Fibroblast of pulmonary artery (primary cell): ENCODE measurements at places on chromosomes 3 and 15.

- no peak for DNase-seq
Measured at GRCh38 chr15:64019764-64020163, 26.5 kb downstream of the DAPK2 start.

DNA sequence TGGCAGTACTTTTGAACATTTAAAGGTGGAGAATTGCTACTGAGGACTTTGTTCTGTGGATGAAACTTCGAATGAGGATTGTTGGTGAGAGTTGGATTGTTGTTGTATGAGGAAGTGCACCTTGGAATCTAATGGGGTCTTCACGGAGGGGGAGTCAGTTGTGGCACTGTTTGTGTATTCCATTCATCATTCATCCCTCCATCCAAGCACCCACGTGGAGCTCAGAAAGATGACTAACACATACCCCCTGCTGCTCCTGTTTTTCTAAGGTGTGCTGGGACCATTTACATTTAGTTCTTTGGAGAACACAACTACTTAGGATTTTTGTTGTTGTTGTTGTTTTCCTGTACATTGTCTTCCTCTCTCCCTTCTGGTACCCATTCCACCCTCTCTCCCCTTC is 122.6 kb downstream of the IGF1R start:
- DNase-seq, result no peak

DNA sequence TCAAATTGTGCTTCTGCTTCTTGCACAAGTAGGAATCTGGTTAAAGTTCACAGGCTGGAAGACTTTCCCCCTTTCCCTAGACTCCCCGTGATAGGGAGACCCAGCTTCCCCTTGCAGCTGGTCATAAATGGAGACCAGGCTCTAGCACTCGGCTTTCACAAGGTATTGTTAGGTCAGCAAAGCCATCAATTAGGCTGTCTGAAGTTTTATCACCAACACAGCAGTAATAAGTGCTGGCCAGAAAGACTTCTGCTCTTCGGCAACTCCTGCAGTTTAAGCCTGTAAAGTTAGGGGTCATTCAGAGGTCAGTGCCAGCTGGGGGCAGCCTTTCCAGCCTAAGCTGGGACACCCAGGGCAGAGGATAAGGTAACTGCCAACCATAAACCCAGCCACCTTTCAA is 203.4 kb downstream of the MEIS2 start:
- DNase-seq, result no peak

DNA sequence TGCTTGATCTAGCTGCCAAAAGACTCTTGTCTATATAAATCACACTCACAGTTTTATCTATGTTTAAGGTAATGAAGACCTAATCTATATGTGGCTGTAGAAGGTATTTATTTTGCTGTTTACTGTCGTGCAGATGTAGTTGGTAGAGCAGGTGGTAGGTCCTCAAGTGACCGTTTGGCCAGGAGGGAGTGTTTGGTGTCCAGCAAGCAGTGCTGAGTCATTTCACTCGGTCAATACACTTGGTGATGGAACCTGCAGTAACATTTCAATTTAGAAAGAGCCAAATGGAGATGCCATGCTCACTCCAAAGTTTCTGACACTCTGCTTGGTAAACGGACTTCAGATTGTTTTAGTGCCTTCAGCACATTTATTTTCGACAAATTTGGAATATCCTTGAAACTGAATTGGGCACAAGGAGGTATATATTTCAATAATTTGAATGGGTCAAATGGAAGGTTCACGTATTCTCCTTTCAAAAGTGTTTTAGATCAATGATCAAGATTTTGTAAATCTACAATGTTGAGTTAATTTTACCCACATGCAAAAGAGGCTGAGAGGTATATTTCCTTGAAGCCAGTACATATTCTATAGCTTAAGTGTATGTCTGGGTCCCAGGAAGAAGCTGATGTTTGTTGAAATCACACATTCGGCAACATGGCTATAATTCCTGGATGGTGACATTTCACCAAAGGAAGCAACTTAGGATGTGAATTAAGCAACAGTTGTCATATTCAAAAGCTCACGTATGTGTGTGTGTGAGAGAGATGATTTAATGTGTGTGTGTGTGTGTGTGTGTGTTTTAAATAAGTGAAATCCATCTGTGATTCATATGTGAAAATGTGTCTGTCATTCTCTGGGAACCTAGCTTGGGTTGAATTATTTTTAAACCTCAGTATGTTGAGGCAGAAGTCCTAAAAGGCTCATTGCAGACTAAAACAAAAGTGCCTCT is 7.7 kb upstream of the CX3CR1 start:
- DNase-seq, result no peak

GRCh38 chr3:196995646-196996355 is 27.2 kb upstream of the PIGZ start:
- no peak for DNase-seq

DNA sequence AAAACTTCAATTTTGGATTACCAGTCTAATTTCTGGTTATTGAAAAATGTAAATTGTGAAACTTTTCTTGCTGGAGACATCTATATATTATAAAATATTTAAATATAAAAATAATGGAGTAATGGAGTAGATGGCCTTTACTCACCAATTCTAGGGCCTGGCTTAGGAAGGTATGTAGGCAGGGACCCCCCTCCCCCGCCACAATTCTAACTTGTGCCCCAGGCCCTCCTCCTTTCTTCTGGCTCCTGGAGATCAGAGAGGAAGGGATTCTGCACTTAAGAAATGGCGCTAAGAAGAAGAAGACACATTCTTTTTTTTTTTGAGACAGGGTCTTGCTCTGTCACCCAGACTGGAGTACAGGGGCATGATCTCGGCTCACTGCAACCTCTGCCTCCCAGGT is 49.5 kb downstream of the CGNL1 start:
- no peak for DNase-seq

DNA sequence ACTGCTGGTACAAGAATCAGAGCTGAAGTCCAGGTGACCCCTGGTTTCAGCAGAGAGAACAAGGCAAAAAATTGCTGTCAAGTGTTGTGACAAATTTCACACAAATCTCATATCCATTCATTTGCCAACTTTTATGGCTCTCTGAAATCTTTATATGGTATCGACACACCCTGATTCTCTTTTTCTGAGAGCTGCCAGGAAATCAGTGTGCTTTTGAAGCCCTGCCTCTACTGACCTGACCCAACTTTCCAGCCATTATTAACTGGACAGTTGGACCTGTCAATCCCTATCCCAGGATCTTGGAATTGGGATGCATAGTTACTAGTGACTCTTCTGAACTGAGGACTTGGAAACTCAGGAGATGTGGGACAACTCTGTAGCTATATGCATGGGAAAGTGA is 288.2 kb upstream of the GADL1 start:
- no peak for DNase-seq

DNA sequence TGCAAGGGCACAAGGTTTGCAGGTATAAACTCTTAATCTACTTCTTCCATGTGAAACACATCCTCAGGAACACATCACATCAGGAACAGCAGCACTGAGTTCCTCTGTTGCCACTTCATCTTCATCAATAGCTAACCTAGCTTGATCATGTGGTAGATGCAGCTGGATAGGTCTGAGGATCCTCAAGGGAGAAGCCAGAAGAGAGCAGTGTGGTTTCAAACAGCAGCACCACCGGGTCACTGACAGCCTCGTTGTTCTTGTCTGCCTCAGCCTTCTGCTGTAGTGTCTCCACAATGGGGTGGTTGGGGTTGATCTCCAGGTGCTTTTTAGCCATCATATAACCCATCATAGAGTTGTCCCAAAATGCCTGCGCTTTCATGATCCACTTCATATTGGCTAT is 58.8 kb downstream of the ADAM10 start:
- DNase-seq, result no peak

- DNase-seq, result peak; percentile 90
Measured at GRCh38 chr3:125052624-125053303, 3.0 kb downstream of the HEG1 start.

DNA sequence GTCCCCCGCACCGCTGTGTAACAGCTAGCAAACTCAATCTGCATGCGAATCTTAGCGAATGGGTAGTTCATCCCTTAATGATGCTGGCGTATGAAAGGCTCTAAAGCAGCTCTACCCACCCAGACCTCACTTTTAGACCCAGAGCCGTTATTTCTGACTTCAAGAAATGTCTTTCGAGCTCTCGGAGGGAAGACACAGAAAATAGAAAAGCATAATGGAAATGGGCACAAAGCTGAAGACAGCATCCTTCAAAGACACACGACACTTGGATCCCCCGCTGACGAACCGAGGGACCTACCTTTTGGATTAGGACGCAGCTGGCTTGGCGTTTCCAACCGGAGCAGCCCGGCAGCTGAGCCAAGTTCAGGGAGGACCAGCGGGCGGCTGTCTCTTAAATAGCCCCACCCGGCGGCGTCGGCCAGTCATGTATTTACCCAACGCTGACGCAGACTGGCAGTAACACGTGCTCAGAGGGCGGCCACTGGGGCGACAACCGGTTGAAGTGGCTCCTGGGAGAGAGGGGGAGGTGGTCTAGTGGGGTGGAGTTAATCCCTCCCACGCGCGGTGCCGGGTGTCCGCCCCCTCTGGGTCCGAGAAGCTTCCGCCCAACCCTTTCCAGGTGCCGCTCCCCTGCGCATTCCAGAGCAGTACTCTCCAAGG is 1.5 kb downstream of the CCK start:
- peak; percentile 13 for DNase-seq

DNA sequence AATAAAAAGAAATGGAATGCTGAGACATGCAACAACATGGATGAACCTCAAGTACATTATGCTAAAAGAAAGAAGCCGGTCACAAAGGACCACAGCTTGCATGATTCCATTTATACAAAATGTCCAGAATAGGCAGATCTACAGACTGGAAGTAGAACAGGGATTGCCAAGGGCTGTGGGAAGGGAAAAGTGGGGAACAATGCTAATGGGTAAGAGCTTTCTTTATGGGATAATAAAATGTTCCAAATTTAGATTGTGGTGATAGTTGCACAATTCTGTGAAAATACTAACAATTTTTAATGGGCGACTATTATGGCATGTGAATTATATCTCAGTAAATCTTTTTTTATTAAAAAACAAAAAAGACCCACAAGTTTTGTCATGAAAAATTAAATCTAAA is 106.2 kb downstream of the TMCO5A start:
- DNase-seq, result no peak

DNA sequence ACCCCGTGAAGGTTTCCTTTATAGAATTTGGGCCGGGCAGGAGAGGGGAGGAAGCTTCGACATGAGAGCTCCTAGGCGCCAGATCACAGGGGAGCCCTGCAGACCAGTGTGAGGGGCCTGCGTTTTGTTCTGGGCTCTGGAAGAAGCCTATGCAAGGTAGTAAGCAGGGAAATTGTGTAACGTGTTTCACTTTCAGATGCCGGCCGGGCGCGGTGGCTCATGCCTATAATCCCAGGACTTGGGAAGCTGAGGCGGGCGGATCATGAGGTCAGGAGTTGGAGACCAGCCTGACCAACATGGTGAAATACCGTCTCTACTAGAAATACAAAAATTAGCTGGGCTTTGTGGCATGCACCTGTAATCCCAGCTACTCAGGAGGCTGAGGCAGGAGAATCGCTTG is 65.2 kb downstream of the GABRG3 start:
- DNase-seq, result no peak

GRCh38 chr15:47434596-47434995 is 282.7 kb upstream of the SEMA6D start:
- DNase-seq, result no peak

DNA sequence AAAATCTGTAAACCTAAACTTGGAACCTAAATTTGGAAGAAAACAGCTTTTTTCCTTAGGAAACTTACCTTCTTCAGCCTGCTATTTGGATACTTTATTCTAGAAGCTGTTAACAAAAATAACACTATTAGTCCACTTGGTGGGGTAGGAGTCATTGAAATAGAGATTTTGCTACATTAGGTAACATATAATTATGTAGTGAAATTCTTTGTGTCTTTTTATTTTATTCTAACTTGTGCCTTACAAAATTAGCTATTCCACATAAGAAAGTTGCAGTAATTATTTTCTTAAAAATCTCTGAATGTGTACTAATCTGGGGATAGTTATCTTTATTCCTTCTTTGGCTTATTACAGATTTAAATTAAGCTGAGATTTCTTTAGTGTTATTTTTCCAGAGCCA is 360.4 kb upstream of the ROBO2 start:
- no peak for DNase-seq

- DNase-seq, result no peak
Measured at GRCh38 chr15:40407330-40407990, 1.9 kb downstream of the IVD start.

- DNase-seq, result no peak
Measured at GRCh38 chr3:153282355-153282754, 120.3 kb downstream of the RAP2B start.

- DNase-seq, result no peak
Measured at GRCh38 chr3:5022187-5022965, 43.1 kb downstream of the BHLHE40 start.

DNA sequence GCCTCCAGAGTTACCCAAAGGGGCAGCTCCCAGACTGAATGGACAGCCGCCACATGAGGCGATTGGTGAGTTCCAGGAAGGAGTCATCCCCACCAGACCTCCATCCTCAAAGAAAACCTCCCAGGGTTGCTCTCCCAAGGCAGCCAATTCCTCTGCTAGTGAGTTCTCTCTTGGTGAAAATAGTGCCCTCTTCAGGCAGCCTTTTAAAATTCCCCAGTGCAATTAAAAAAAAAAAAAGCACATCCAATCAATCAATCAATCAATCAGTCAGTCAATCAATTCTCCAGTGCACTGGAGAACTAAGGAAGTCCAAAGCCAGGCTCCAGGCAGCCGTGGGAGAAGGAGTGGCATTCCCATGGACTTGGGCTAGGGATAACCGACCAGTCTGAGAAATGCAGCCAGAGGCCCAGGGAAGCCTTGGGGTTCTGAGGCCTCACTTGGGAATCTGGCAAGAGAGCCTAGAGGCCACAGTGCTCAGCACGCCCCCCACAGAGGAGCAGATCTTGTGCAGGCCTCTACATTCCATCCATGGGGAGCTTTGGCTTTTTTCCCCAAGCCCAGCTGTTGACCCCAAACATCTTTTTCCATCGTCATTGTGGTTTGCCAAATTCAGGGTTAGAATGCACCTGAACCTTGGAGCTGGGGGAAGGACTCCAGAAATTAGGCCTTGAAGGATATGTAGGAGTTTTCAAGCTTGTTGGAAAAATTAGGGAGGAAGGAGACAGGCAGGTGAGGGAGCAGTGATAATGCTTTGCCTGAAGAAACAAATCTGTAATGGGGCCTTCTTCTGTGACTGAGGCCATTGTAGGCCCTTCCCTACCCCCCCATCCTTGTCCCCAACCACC is 4.8 kb downstream of the PAQR5 start:
- DNase-seq, result peak; percentile 24

GRCh38 chr3:24086206-24086605 is 141.1 kb downstream of the NR1D2 start:
- DNase-seq, result no peak

GRCh38 chr15:68366314-68366713 is 65.6 kb downstream of the ITGA11 start:
- DNase-seq, result no peak

DNA sequence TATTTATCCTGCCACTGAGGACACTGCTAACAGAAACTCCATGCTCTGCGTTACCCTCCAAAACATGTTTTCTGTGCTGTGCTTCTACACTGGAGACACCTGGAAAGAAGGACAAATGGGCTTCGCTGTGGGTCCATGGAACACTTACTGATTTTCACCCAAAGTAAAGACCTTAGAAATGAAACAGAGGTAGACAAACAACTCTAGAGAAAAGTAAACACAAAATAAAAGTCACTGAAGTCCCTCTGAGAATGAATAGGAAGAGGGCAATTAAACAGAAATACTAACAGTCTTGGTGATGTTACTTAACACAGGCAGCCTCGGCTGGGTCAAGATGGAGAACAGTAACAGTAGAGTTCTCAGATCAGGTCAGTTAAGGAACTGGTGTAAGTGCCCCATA is 6.7 kb upstream of the STIMATE start:
- no peak for DNase-seq
